ENCODE measurements at places on chromosomes 1 and 21.

- no peak for DNase-seq
These were observed 2.0 kb downstream of the HUNK start for GRCh38 chr21:31874812-31875212.

DNA sequence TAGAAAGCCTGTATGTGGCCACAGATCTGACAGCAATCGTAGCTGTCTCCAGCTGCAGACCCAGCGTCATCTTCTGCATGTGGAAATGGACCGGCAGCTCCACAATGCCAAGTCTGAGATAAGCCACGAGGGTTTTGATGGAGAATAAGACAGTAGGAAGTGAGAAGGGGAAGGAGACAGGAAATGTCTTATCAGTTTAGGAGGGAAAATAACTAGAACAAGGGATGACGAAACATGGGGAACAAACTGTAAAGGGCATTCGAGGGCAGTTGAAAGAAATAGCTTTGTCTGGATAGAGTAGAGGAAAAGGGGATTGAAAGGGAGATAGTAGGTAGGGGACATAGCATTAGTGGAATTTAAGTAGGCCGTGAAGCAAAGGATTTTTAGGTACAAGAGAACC is 74.0 kb upstream of the CTTNBP2NL start:
- DNase-seq = no peak

- no peak for DNase-seq
These were observed 38.0 kb upstream of the RGS5 start for GRCh38 chr1:163240705-163241104.

DNA sequence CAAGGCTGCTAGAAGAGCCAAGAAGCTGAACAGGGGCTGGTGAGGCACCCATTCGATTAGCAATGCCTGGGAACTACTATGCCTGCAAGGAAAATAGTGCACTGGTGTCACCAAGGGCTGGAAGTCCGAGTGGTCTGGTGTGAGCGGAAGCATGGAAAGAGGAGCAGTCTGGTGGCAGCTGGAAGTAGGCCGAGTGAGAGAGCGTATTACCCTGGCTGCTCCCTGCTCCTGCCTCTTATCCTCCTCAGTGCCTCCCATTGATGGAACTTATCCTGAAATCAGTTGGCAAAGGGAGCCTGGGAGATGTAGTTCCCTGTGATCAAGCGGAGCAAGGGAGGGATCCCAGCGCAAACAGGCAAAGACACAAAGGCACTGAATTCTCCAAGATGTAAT is 9.6 kb downstream of the SMAP2 start:
- no peak for DNase-seq

- DNase-seq = no peak
These were observed 57.3 kb downstream of the SYF2 start for GRCh38 chr1:25174730-25175612.

DNA sequence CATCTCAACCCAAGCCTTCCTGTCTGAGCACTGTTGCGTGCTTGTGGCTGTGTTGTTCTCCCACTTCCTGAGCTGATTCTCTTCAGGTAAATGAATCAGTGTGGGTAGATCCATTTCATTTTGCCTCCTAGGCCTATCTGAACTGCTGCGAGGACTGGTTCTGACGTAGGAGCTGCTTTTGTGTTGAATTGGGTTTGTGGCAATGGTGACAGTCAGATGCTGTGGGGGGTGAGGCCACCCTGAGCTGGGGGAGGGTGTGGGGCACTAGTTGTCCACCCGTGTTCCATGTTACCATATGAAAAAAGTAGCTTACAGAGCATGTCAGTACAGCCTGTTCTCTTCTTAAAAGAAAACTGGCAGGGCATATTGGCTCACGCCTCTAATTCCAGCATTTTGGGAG is 81.5 kb downstream of the MRPS6 start:
- no peak for DNase-seq

DNA sequence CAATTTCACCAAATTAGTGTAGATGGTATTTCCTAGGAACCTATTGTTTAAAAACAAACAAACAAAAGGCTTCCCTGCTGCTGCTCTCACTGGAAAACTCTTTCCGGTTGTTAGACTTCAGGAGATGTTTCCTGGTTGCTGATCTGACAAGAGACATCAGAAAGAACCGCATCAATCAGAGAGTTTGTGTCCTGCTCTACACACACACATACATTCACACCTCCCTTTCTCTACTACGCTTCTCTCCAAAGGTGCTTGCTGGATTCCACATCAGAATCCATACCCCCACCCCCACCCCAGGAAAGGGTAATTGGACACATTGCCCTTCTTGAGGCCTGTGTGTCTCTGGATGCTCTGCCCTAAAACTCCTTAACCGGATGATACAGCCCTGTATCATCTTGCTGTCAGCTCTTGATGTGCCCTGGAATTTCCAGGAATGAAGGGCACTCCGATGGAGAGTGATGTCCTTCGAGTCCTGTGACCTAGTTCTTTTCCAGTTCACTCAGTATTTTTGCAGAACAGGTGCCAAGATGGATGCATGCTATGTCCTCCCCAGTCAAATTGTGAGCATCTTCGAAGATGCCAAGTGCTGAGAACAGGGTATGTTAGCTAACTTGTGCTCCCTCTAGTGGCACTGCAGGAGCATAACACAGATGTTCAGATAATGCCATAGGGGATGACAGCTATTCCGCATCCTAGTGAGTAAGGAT is 113.7 kb upstream of the SLC35F3 start:
- peak; percentile 58 for DNase-seq
